ENCODE measurements at places on chromosomes 13 and 19.

- no peak for DNase-seq
Observed at GRCh38 chr19:7980168-7980567, 25.3 kb downstream of the ELAVL1 start.

DNA sequence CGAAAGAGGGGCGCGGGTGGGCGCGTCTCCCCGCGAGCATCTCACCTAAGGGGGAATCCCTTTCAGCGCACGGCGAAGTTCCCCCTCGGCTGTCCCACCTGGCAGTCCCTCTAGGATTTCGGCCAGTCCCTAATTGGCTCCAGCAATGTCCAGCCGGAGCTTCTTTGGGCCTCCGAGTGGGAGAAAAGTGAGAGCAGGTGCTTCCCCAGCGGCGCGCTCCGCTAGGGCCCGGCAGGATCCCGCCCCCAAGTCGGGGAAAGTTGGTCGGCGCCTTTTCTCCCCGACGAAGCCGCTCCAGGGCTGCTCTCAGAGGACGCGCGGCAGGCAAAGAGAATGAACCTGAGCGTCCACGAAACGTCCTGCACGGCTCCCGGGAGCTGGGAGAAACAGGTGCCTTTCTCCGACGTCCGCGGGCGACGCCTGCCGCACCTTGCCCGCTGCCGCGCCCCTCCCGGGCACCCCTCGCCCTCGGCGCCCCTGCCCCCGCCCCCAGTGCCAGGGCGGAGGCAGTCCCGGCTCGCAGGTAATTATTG, 366 bp upstream of the KL start:
- no peak for DNase-seq

- no peak for DNase-seq
Observed at GRCh38 chr19:19956434-19957075, 55.8 kb downstream of the ZNF93 start.

DNA sequence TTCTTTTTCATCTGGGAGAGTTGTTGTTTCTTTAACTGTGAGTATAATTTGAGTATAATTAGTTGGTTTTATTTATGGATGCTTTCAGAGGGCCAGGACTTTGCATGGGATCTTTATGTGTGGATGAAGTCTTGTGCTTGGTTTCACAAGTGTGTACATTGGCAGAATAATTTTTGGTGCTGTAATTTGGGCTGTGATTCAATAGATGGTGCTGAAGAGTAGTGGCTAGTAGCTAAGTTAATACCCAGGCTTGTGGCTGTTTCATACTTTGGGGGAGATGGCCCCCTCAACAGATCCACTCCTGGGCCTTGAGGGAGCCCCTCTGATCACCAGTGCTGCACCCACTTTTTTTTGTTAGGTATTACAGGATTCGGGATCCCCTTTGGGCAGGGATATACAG, 1142.4 kb downstream of the SLITRK1 start:
- DNase-seq = no peak

DNA sequence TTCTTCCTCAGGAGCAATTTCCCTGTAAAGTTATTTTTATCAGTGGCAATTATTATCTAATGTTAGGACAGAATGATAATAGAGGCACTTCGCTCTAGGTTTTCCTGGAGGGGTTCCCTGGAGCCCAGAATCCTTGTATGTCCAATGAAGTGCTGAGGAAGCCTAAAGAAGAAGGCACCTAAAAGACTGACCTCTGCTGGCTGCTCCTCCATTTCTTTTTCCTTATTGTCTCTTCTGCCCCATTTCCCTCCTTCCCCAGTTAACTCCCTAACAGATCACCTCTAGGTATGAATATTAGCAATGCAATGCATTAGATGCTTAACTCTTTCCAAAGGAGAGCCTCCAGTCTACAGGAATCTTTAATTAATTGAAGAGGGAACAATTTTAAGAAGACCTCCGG, 985.4 kb downstream of the DIAPH3 start:
- DNase-seq = peak; percentile 20

GRCh38 chr19:12260861-12261260, 33.8 kb downstream of the ZNF44 start:
- DNase-seq = no peak

- peak; percentile 23 for DNase-seq
Observed at GRCh38 chr13:63190219-63190618, 1774.6 kb upstream of the PCDH20 start.

DNA sequence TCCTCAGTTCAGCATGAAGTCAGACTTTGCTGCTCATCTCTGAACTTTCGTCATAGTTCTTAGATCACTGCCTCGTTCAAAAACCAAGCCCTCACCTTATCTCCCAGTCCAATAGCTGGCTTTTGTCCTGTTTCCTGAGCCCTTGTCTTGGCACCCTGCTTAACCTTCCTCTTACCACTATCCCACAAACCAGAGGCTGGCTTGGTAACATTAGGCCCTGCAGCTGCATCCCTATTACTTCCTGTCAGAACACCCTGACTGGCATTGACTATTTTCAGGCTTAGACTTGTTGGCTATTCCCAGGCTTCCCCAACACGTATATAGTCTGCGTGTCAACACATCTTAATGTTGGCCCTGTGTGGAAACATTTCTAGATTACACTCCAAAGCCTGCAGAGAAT, 172.4 kb downstream of the VWA8 start:
- DNase-seq = no peak
